Glutamatergic neuron (in vitro differentiated cells): ENCODE measurements at places on chromosomes 13 and 19. TPM values are rescaled to one million over a fixed set of nuclear protein-coding genes. Genes with fewer than 3 reads are reported as not detected.

EFNB2 gene
- 51.1 TPM for total RNA-seq

- no peak for DNase-seq
Observed at GRCh38 chr13:38017320-38017719, 147.7 kb upstream of the TRPC4 start.

- DNase-seq = peak; percentile 58
Observed at GRCh38 chr13:27339299-27339698, 68.7 kb downstream of the RASL11A start.

FGF14 gene
- total RNA-seq = 17.8 TPM

GRCh38 chr19:53101518-53101917 lies 1.7 kb downstream of the ZNF160 start:
- DNase-seq = no peak

GRCh38 chr13:49627831-49628652 lies at the start of gene ARL11:
Gene ARL11 (plus strand): TSS chr13:49628507. CDS start chr13:49630448, 1,941 bp downstream.
- DNase-seq = peak; percentile 62

NFIC gene
- total RNA-seq = 2.0 TPM
